ENCODE measurements at places on chromosomes 16 and 17.

- peak; percentile 41 for DNase-seq
These were observed 6.6 kb downstream of the NHERF2 start for GRCh38 chr16:2033057-2033908.

DNA sequence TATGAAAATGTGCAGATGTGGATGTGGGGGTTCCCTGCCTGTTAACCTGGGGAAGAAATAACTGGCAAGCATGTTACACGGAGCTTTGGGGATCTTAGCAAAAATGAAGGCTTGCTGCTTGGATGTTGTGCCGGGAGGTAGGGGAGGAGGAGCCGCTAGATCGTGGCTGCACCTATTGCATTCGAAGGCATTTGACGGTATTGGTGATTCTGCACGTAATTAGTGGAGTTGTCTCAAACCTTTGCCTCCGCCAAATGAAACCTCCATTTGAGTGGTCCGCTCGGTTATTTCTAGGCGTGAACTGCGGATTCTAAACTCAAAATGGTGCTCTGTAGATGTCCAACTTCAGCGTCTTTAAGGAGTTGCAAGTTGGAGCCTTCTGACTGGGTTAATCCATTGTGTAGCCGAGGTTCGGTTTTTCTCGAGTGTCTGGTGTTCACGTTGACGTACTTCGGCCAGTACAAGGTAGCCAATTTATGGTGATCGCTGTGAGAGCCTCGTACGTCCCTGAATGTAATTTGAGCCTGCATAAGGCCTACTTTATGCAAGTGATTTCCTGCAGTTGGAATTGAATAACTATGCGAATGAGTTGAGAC, 1.5 kb downstream of the TNRC6C start:
- no peak for DNase-seq

DNA sequence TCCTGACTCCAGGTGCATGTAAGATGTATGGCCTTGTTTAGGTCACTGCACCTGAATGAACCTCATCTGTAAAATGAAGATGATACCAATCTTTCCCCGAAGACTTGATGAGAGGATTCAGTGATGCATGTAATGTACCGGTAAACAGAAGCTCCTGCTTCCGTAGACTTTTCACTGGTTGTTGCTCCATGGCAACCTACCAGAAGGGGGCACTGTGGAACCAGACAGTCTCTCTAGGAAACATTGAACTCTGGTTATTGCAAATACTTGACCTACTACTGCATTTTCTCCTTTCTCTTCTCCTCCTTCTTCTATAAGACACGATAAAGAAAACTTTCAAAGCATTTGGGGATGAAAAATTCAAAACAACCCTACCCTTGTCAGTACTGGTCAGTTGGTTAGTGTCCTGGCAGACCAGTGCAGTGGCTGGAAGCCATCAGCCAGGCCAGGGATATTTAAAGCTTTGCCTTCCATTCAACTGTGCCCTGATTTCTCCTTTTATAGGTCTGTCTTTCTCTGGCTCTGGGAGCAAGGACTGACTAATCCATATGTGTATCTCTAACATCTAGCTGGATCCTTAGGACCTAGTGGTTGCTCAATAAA, 667.4 kb upstream of the SALL1 start:
- peak; percentile 43 for DNase-seq

GRCh38 chr16:48820379-48820778, 210.4 kb upstream of the N4BP1 start:
- DNase-seq: no peak

- DNase-seq: no peak
These were observed 86.2 kb downstream of the HS3ST3B1 start for GRCh38 chr17:14387036-14387435.

DNA sequence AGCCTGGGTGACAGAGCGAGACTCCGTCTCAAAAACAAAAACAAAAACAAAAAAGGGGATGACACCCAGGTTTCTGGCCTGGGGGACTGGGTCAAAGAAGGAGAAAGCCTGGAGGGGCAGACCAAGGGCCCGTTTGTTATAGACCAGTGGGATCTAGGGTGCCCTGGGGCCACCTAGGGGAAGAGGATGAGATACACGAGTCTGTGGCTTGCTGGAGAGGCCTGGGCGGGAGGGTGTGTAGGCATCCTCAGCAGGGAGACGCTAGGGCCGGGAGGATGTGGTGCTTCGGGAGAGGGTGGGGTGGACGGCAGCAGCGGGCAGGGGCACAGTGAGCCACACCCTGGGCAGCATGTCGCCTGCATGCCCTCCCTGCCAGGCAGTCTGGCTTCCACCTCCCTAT, 17.1 kb upstream of the CRK start:
- peak; percentile 61 for DNase-seq

DNA sequence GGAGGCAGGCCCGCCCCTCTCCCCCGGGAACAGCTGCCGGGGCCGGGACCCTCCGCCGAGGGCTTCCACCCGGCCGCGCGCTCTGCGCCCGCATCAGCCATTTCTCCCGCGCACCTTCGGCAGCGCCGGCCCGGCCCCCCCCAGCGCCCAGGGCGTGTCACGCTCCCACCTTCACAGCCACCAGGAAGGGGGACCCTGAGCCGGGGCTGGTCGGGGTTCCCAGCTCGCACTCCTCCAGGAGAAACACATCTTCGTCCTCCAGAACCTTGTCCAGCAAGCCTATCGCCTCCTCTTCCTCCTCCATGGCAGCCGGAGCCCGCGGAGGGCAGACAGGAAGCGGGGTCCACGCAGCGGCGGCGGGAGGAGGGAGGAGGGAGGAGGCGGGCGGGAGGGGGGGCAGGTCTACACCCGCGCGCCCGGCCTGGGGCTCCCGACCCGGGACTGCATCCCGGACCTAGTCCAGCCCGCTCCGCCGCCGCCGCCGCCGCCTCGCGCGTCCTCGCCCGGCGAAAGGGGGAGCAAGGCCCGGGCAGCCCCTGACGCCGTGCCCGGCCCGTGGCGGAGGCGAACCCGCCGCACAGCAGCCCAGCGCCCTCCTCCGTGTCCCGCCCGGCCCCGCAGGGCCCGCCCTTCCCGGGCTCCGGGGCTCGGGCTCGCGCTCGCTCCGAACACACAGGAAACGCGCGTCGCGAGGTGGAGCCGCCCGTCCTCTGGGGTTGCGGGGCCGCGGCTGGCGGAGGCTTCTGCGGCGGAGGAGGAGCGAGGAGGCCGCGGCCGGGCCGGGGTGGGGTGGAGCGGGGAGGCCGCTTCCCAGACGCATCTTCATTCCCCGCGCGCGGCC, 70.8 kb downstream of the ABR start:
- DNase-seq: peak; percentile 61

DNA sequence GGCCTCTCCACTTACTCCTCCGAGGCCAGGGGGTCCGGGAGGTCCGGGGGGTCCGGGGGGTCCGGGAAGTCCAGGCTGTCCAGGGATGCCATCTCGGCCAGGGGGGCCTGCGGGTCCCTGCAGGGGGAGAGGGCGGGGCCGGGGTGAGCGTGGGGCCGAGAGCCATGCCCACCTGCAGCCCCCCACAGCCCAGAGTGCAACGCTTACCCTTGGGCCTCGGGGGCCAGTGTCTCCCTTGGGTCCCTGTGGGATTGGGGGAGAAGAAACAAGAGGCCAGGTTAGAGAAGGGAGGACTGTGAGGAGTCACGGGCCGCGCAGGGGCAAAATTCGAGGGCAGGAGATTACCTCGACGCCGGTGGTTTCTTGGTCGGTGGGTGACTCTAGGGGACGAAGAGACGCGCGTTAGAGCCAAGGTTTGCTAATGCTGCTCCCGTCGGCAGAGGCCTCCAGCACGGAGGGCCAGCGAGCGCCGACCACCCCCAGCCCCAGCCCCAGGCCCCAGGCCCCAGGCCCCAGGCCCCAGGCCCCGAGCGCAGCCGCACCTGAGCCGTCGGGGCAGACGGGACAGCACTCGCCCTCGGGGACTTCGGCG, 2.1 kb downstream of the COL1A1 start:
- DNase-seq: no peak

- no peak for DNase-seq
These were observed 75.3 kb upstream of the MED13 start for GRCh38 chr17:62140376-62140775.

- no peak for DNase-seq
These were observed 110.7 kb downstream of the RAP1GAP2 start for GRCh38 chr17:2906901-2907300.

GRCh38 chr17:27348196-27348595, 54.3 kb downstream of the WSB1 start:
- DNase-seq: no peak

DNA sequence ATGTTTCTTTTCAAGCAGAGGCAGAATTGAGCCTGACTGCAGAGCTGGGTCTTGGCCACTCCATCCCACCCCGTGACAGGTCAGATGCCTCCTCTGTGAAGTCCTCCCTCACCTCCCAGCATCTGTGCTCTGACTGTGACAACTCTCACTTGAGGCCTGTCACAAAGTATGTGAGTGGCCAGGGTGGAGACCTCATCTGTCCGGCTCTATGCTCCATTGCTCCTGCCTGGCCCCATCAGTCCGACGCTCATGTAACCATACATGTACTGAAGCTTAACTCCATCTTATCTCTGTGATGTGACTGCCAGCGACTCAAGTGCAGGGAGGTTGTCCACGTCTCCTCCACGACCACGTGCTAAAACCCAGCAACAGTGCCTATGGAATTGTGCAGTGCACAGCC, 3.5 kb downstream of the PPL start:
- DNase-seq: no peak

GRCh38 chr17:15346066-15346595, 4.7 kb upstream of the TEKT3 start:
- no peak for DNase-seq

DNA sequence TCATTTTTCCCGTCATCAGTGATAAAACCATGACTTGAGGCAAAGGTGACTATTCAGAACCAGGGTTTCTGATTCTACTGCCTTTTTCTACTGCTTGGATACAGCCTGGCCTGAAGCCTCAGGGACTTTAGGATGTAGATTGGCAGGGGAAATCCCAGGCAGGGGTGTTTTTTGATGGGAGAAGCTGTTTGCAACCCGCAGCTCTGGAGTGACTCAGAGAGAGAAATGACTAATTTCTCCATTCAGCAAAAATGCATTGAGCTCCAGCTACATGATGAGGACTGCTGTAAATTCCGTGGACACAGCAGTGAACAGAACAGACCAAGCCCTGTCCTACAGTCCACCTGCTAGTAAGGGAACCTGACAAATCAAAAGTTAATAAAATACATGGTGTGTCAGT, 560.6 kb downstream of the CDH13 start:
- DNase-seq: no peak

DNA sequence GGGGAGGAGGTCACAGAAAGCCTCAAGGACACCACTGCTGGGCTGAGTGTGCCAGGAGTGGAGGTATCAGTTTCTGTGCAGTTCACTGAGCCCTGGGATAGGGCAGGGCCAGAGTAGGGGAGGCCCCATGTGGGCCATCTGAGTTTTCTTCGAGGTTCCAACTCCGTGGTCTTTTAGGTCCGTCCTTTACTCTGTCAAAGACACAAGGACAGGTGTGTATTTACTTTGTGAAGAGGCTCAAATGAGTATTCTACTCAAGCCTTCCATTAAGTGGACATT, 59.5 kb downstream of the USP22 start:
- no peak for DNase-seq

GRCh38 chr17:32302860-32303649, 37.4 kb downstream of the RHBDL3 start:
- no peak for DNase-seq

- no peak for DNase-seq
These were observed 14.2 kb upstream of the CCL1 start for GRCh38 chr17:34377078-34377823.

DNA sequence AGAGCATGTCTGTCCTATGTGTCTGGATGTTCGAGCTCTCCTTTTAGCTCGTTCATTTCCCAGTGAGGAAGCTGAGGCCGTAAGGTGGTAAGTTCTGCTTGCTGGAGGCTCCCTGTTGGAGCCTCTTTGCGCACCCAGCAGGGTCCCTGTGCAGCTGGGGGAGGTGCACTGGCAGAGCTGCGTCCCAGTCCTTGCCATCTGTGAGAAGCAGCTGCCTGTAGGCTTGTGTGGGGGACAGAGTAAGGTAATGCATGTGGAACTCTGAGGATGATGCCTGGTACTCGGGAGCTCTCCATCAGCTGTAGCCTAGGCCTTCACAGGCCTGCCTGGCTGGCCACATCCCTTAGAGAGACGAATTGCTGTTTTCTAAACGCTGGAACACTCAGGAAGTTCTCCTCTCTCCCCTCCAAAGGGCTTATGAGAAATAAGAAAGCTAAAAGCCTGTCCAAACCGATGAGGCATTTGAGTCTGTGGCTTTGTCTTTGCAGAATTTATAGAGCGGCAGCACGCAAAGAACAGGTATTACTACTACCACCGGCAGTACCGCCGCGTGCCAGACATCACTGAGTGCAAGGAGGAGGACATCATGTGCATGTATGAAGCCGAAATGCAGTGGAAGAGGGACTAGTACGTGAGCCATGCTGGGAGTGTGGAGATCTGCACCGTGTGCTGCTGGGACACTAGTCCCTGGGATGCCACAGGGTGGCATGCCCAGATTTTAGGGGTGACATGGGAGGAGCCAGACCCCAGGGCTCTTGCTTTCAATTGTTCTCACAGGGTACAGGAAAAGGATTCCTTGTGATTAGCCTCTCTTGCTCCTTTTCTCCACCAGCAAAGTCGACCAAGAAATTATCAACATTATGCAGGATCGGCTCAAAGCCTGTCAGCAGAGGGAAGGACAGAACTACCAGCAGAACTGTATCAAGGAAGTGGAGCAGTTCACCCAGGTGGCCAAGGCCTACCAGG, 1.6 kb downstream of the NDUFB10 start:
- DNase-seq: peak; percentile 79

- no peak for DNase-seq
These were observed 79.0 kb downstream of the XYLT1 start for GRCh38 chr16:17391715-17392114.

- no peak for DNase-seq
These were observed 22.4 kb downstream of the MGRN1 start for GRCh38 chr16:4646773-4647643.

- peak; percentile 55 for DNase-seq
These were observed 14.8 kb downstream of the TAC4 start for GRCh38 chr17:49832840-49833599.

DNA sequence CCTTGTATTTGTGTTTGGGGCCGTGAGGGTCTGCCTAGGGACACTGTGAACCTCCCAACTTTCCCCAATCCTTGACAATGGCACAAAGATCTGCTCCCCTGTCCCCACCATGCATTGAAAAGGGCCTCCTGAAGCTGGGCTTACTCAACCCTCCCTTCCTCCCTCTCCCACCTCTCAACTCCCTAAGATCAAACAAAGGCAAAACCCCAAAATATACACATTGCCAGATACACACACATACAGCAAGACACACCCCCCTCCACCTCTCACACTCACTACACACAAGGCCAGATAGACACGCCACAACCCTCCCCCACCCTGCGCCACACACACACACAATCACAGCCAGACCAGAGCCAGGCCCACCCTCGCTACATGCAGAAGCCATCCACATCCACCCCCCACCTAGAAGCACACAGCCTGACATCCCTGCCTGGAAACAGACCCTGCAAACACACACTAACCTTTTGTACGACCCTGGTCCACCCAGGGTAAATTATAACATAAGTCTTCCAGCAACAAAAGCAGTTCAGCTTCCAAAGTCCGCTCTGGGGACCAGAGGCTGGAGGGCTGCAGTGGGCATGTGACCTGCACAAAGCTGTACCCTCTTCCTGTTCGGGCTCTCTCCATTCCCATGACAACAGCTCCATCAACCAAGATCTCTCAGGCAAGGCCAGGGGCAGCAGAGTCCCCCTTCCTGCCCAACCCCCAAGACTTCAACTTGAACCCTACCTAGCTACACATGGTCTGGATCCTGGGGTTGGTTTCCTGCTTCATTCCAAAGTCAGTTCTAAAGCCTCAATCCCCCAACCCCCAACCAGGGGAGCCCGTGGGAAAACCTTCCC, 1.9 kb downstream of the PCGF2 start:
- no peak for DNase-seq
